Stimulated activated CD4-positive, alpha-beta T cell treated with anti-CD3 and anti-CD28 coated beads, Interleukin-4, amount 100 ng/mL, for 48 hours (primary cell): ENCODE measurements at places on chromosomes 2 and 18.

- DNase-seq, result no peak
Observed at GRCh38 chr2:217551252-217551899, 451.4 kb downstream of the TNS1 start.

DNA sequence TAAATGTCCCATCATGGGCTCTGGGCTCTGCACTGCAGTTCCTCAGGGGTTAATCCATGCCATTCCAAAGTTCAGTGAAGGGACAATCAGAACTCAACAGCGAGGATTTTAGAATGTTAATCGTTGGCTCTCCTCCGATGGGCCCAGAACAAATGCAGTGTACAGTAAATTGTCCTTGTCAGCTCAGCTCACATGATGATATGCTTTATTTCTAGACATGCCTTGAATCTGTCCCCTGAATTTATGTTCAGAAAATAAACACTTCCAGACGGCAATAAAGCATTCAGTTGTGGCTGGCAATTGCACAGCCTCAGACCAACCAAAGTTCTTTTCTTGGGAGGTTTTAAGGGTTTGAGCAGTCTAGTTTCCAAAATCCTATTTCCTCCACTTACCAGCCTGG, 981.2 kb downstream of the BCL11A start:
- no peak for DNase-seq

DNA sequence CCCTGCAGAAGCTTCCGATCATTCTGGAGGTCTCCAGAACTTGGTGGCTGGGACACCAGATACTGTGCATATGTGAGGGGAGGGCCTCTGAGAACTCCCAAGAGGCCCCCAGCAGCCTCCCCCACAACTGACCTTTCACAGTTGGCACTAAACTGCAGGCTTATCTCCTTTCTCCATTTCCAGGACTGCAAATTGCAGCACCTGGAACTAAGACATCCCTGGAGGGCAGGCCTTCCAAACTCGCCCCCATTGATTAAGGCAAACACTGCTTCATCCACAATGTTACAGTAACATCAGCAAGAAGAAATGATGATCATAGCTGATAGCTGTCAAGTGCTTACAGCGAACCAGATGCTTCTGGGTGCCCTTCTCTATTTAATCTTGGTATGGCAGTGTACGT, 67.9 kb downstream of the TGOLN2 start:
- DNase-seq, result no peak

- no peak for DNase-seq
Observed at GRCh38 chr18:50602466-50602865, 42.6 kb downstream of the MAPK4 start.

GRCh38 chr2:9613291-9613690, 17.5 kb downstream of the YWHAQ start:
- no peak for DNase-seq

DNA sequence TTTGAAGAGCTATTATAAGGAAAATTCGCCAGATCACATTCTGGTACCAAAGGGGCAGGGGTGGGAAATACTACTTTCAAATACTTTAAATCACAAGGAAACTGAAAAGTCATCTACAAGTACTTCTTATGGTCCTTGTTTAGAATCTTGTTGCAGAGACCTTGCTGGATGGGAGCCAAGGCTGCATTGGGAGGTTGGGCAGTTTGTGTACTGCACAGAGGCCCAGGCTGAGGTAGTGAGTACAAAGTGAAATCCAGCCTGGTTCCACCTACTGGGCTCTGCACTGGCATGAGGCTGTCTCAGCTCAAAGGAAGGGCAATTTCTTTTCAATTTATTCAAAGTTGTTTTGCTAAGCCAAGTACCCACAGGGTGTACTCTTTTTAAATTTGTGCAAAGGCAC, 140.3 kb upstream of the DLX2 start:
- DNase-seq, result no peak

DNA sequence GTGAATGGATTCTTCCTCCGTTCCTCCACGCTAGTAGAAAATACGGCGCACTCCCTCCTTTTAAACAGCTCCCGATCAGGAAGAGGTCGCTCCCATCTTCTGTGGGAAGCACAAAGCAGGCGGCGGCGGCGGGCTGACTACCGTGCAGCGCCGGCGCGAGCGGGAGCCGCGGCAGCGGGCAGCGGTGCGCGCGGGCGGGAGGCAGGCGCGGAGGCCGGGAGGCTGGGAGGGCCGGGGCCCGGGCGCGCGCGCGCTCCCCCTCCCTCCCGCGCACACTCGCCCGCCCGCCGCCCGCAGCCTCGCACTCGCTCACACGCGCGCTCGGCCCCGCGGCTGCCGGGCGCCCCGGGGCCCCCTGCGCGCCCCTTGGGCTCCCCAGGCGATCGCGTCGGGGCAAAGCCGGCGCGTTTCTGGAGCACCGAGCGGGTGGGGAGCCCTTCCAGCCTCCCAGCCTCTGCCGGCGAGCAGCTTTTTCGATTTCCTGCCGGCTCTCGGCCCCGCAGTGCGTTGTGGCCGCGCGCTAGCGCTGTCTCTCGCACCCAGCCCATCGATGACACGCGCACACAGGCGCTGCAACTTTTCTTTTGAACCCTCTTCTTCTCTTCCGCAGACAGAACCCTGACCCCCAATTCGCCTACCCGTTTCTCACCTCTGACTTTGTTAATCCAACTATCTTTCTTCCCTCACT, at the start of gene SLC8A1:
TSS of gene SLC8A1 (minus strand) at position 173 of the 688 bp plus-strand sequence.
- no peak for DNase-seq

DNA sequence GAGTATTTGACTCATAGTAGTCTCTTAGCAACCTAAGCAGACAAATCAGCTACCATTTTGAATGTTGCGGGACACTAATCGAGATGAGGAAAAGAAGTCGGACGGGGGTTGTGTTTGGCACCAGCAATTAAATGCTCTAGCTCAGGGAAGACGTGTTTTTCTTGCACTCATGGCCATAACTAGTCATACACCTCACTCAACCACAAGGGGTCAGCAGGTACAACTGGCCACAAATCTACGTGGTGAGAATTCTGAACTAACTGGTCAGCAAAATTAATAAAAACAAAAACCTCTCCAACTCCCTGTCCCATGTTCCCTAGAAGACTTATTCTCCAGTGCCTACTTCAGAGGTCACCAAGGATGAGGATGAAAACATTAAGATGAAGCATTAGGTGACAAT, 1467.8 kb downstream of the DPP10 start:
- DNase-seq, result no peak

- DNase-seq, result no peak
Observed at GRCh38 chr2:208466920-208467298, 60.3 kb downstream of the PTH2R start.

- DNase-seq, result no peak
Observed at GRCh38 chr2:15293262-15293937, 267.7 kb downstream of the NBAS start.

GRCh38 chr2:84539729-84540128, 23.4 kb downstream of the DNAH6 start:
- DNase-seq, result no peak

- no peak for DNase-seq
Observed at GRCh38 chr2:44360749-44361329, 455 bp downstream of the PREPL start.

GRCh38 chr2:8096484-8096883, 585.4 kb upstream of the ID2 start:
- no peak for DNase-seq

- no peak for DNase-seq
Observed at GRCh38 chr18:10076502-10077030, 162.8 kb downstream of the VAPA start.

DNA sequence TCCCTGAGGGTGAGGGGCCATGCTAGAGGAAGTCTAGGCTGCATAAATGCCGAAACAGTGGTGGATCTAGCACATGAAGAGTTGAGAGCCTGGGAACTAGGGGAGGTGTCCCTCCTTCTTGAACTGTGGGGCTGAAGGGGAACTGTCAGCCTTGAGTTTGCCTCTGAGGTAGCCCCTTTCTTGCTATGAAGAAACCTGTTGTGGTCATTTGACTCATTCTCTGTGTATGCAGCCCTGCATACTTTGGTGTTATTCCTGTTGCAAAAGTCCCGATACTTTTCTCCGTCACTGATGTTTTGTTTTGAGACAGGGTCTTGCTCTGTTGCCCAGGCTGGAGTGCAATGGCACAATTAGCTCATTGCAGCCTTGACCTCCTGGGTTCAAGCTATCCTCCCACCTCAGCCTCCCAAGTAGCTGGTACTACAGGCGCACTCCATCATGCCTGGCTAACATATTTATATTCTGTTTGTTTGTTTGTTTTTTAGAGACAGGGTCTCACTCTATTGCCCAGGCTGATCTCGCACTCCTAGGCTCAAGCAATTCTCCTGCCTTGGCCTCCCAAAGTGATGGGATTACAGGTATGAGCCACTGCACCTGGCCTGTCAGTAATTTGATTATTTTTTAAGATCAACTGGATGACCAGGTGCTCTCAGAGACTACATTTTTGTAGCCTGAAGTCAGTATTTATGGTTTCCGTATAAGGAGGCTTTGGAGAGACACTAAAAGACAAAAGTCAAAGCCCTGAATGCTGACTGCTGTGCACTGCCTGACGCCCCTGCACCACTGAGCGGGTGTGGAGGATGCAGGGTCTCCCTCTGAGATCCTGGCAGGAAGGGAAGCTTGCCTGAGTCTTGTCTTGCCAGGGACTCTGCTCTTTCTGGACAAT, 126.0 kb upstream of the MSH6 start:
- no peak for DNase-seq

DNA sequence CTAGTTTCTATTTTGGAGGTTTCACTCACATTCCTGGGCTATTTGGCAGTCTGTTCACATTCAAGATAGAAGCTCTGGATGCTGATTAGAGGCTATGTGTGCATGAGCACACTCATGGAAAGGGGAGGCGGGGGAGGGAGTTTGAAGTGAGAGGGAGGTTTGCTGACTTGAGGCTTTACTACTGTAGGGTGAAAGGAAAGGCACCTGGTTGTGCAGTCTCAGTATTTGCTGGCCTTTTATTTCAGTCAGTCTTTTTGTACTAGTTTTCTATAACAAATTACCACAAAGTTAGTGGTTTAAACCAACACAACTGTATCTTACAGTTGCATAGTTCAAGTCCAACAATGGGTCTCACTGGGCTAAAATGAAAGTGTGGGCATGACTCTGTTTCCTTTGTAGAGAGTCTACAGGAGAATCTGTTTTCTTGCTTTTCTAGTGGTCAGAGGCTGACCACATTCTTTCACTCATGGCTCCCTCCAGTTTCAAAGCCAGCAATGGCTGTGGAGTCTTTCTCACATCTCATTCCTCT, 47.7 kb upstream of the NR4A2 start:
- no peak for DNase-seq

GRCh38 chr2:71719520-71720282, 266.3 kb downstream of the DYSF start:
- no peak for DNase-seq

DNA sequence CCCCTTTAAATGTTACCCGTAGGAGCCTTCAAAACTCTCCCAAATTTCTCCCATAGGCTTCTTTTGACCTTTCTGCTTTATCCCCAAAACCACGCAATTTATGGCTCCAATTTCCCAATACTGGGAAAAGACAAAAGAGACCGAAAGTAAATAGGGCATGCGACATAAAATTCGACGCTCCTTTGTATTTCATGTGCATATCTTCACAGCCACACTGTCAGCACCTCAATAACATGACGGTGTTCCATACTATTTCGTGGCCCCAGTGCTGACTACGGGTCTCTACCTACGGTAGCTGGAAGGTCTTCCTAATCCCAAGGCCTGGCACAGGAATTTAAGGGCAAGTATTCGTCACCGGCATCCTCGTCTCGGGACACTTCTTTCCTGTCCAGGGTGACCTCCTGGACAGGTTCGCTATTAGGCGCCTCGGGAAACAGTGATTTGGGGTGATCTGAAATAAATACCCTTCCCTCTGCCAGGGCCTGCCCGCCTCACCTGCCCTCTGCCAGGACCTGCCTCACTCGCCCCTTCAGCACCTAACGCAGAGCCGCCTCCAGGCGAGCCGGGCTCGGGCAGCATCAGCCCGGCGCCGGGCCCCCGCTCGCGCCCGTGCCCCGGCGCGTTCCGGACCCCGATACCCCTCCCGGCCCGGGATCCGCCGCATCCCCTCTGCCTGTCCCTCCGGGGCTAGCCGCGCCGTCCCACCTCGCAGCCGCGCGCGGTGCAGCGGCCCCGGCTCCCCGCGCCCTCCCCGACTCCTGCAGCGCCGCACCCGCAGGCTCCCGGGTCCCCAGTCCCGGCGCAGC, 680 bp downstream of the DTNB start:
- DNase-seq, result peak; percentile 54

GRCh38 chr2:69452687-69453086, 15.5 kb upstream of the NFU1 start:
- no peak for DNase-seq

- no peak for DNase-seq
Observed at GRCh38 chr2:128401680-128402079, 83.0 kb upstream of the HS6ST1 start.

DNA sequence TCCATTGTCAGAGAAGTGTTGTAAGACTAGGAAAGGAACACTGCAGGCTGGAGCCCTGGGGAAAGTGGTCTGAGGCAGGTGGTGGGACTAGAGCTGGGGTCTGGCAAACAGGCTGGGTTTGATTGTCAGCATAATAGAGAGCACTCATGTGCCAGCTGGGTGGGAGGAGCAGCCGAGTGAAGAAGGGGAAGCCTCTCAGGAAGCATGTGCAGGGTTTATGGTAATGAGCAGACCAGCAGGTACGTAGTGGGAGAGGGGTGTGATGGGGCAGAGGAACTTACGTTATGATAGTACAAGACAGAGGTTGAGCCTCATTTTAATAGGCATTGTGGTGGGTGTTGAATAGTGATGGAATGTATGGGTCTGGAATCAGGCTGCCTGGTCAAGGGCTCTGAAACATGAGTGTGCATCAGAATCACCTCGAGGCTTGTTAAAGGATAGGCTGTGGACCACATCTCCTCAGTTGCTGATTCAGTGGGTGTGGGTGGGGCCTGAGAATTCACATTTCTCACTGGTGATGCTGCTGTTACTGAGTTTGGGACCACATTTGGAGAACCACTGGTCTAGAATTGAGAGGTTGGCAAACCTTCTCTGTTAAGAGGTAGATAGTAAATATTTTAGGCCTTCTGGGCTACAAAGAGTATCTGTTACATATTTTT, 1.7 kb upstream of the MGAT5 start:
- peak; percentile 30 for DNase-seq

- no peak for DNase-seq
Observed at GRCh38 chr2:84704505-84705244, 176.2 kb downstream of the TRABD2A start.

GRCh38 chr2:106978647-106979046, 92.7 kb upstream of the ST6GAL2 start:
- DNase-seq, result no peak
